ENCODE measurements at places on chromosomes 16 and 17.

DNA sequence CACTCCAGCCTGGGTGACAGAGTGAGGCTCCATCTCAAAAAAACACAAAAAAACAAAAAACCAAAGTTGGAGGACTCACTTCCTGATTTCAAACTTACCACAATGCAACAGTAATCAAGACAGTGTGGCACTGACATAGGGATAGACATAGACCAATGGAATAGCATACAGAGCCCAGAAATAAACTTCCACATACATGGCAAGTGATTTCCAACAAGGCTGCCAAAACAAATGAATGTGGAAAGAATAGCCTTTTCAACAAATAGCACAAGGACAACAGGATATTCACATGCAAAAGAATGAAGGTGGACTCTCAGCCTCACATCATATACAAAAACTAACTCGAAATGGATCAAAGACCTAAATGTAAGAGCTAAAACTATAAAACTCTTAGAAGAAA lies 36.8 kb upstream of the RASD1 start:
- DNase-seq: no peak

GRCh38 chr17:7684851-7685532 lies 2.3 kb downstream of the TP53 start:
- DNase-seq: no peak

DNA sequence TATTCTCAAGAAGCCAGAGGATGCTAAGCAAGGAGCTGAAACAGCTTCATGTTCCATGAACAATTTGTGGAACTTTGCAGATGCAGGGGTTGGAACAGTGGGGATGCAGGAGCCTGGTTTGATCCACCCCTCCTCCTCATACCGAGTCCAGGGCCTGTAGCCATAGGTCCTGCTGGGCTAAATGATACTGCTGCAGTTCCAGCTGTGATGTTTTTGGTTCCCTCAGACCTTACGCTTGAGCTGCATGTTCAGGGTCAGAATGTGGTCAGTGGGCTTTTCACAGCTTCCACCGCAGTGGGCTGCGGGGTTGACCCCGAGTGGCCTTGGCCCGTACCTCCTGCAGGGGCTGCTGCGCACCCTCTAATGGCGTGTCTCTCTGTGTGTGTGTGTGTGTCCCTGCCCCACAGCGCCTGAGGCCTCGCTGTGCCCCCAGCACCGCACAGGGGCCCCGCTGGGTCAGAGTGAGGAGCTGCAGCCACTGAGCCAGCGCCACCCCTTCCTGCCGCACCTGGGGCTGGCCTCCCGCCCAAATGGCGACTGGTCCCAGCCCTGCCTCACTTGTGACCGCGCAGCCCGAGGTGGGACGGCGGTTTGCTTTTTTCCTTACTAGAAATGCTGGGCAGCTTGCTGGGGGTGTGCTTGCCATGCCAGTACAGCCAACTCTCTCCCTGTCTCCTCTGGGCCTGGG lies 48.2 kb downstream of the EPN2 start:
- DNase-seq: no peak

- peak; percentile 27 for DNase-seq
Observed at GRCh38 chr17:16377941-16378341, 3.0 kb upstream of the UBB start.

DNA sequence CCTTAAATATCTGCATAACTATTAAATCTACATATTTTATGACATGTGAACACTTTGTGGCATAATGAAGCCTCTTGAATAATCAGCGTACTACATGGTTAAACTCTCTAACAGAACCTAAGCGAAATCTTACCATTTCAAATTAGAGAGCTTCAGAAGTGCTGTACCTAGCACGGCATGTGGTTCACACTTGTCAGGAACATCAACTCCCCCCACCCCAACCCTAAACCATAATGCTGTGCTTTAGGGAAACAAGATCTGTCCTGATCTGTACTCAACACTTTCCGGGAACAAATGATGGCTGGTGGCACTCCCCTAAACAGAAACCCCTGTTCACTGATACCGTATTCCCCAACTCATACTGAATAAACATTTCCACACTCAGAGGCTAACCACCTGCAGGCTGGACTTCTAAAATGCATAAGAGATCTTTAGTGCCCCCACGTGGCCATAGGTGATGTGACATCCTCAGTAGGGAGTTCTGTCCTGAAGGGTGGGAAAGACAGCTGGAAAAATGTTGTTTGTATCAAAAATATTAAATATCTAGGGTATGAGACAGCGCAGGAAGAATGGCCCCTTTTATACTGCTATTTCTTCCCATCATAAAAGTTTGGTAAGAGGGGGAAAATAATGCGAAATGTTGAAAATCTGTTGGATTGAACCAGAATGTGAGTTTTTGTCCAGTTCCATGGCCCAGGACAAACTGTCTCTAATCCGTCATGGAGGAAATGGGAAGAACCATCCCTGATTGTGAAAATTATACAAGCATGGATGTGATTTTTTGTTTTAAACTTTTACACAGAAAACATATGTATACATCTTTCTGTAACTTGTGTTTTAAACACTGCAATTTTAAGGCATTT lies 88.6 kb downstream of the USP31 start:
- DNase-seq: peak; percentile 37

GRCh38 chr17:77441130-77441920 lies 300.6 kb downstream of the SEC14L1 start:
- no peak for DNase-seq

- DNase-seq: no peak
Observed at GRCh38 chr16:839643-840408, 39.3 kb upstream of the GNG13 start.

GRCh38 chr16:30063893-30064728 lies 1.4 kb upstream of the ALDOA start:
- no peak for DNase-seq

DNA sequence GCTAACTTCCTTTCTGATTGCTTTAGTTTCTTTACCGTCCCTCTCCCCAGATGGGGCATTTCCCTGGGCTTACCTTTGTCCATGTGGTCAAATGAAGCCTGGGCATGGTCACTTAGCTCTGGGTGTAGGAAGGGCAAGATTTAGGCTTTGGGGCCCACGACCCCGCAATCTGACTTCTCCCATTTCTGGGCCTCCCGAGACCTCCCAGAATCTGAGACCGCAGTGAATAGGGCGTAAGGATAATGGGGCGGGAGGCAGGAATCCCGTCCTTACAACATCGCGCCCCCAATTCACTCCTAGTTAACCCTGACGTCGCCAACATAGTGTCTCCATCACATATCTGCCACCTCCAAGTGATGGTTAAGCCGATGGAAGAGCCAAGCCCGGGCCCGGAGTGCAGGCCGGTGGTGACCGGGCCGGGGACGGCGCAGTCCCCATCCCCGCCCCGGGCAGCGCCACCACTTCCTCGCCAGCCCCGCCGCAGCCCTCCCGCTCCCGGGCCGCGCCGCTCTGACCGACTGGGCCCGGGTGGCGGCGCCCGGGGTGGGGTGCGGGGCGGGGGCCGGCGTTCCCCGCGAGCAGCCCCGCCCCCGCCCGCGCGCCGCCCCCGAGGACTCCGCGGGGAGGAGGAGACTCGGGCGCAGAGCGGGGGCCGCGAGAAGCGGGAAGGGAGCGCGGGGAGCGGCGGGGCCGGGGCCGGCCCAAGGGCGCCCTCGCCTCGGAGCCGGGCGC lies at the start of gene RHBDL3:
Gene RHBDL3, plus strand, starts transcription at position 641 of the 732 bp plus-strand sequence. CDS start 358 bp downstream, outside the sequence.
- no peak for DNase-seq

DNA sequence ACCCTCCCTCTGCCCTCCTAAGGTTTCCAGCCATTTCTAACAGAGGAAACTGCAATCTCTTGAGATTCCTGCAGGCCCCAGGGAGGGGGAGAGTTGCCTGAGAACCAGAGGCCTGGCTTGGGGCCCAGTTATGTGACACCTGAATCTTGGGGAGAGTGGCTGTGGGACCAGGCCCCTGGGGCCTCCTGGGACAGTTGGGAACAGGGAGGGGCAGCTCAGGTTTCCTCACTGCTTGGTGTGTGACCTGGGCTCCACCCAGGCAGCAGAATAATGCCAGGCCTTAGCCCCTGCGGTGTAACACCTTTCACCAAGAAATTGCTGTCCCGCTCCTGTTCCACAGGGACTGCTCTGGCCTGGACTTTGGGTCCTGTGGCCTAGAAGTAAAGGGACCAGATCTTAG lies 44.3 kb upstream of the CRHR1 start:
- DNase-seq: no peak

DNA sequence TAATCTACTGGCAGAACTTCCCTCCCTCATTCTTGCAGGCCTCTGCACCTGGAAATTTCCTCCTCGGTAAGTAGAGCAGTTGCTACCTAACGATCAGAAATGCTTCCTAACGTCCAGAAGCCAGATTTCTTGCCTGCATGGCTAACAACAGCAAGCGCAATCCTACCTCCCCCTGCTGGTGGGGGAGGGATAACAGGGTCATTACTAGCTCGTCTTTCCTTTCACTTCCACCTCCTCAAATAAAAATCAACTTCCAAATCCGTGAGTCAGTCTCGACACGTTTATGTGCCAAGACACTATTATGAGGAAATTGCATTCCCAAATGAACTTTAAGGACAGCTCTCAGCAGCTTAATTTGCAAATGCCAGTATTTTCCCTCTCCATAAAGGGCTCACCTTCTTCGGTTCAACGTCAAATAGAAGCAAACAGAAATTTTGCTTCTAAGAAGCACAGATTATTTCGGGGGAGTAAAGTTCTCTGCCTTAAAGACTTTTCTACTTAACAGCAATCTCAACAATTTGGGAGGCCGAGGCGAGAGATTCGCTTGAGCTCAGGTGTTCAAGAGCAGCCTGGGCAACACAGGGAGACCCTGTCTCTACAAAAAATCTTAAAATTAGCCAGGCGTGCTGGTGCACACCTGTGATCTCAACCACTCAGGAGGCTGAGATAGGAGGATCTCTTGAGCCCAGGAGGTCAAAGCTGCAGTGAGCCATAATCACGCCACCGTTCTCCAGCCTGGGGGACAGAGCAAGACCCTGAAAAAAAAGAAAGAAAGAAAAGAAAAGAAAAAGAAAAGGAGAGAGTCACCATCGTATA lies 188.6 kb upstream of the PSMD7 start:
- DNase-seq: no peak

- peak; percentile 18 for DNase-seq
Observed at GRCh38 chr17:386141-386876, 33.7 kb upstream of the RPH3AL start.

DNA sequence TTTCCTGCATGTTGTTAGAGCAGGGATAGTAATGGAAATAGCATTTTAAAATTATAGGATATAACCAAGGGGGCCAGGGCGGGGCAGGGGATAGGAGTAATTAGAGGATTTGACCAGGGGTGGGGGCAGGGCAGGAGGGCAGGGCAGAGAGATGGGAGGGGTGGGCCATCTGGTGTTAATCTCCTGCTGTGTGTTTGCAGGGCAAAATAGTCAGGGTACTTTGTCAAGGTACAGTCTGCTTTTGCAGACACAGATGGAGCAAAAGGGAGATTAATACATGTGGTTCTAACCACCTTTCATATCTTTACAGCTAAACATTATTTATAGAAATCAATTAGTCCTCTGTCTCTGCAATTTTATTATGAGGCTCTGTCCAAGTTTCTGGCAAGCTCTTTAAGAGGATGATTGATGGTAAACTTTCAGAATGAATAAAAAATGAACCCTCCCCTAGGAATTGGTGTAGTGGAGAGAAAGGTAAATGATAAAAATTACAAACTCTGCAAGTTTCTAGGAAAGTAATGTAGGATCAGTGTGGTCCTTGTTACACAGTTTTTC lies 6.6 kb downstream of the ANKFN1 start:
- DNase-seq: no peak

- DNase-seq: no peak
Observed at GRCh38 chr16:9625122-9625521, 533.7 kb downstream of the HAPSTR1 start.

GRCh38 chr16:11034481-11034931 lies 90.1 kb downstream of the CLEC16A start:
- no peak for DNase-seq

DNA sequence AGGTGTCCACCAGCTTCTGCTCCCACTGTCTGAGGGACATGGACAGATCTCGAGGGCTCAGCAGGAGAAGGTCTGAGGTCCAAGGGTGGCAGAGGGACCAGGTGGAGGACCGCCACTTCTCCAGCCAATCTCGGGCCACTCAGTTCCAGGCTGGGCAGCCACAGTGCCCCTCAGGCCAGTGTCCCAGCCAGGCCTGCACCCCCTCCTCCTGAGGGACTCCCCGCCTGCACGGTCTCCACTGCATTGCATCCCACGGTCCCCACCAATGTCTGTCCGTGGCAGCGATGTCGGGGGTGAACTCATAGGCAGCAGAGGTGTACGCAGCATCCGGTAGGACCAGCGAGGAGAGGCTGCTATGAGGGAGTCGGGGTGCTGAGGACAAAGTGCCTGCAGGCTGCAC lies 64.2 kb upstream of the DOC2B start:
- no peak for DNase-seq

DNA sequence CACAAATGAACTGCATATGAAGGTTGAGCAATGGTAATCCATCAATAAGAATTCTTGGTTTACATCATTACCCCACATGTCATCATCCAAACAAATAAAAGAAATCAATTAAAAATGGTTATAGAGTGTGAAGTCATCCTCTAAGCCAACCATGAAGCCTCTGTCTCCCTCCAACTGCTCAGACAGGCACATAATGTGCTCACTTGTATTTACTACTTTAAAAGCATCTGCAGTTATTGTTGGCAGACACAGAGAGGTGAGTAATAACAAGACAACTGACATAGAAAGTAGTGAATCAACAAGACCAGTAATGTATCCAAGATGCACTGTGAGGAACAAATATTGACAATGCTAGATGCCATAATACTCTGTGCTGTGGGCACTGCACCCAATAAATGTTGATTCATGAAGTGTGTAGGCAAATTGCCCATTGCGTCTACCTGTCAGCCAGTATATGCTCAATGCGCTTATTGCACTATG lies 20.0 kb downstream of the ADAMTS18 start:
- no peak for DNase-seq

DNA sequence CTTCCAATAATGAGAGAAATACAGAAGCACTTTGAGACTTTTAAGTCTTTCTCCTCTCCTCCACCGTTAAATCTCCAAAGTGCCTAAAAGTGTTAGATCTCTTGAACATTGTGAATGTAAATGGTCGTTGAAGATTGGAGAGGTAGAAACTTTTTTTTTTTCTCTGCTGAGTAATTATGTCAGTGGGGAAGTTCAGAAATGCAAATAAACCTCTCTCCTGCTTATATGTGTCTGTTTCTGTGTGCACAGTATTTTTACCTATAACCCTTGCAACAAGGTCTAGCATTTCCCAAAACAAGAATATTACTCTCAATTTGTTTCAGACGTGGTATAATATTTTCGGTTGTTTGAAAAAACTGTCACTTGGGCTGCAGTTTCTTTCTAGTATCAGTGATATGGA lies 833.6 kb upstream of the CDH8 start:
- DNase-seq: no peak

DNA sequence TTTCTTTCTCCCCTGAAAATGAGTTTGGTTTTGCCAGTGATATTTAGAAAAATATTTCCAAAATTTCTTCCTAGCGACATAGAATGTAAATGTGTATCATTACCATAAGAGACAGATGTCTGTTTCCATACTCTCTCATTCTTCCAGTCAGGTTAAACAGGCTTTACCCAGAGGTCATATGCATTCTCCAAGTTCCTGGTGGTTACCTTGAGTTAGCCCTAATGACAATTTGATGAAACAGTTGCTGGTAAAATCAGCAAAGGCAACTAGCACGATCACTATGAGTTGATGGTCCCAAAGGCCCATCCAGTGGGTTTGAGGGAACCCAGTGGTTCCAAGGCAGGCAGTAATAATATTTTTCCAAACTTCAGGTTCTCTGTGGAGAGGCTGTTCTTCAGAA lies 103.6 kb upstream of the TBX2 start:
- no peak for DNase-seq

Measured in GM04504 (cell line).